ENCODE measurements at places on chromosomes 7 and 10. TPM values are rescaled to one million over a fixed set of nuclear protein-coding genes. Genes with fewer than 3 reads are reported as not detected.

Gene DDC
- 75.9 TPM for total RNA-seq

- no peak overlapping the region for H3K27ac ChIP-seq
- DNase-seq, result no peak
- H3K4me1 ChIP-seq, result peaks cover 17% of the 10 kb centered on the region
- no peaks in the 10 kb centered on the region for H3K36me3 ChIP-seq
- H3K4me3 ChIP-seq, result no peak overlapping the region
Measured at GRCh38 chr7:362402-363096, 72.6 kb downstream of the FOXL3 start.

Gene SPAM1
- total RNA-seq, result not detected

DNA sequence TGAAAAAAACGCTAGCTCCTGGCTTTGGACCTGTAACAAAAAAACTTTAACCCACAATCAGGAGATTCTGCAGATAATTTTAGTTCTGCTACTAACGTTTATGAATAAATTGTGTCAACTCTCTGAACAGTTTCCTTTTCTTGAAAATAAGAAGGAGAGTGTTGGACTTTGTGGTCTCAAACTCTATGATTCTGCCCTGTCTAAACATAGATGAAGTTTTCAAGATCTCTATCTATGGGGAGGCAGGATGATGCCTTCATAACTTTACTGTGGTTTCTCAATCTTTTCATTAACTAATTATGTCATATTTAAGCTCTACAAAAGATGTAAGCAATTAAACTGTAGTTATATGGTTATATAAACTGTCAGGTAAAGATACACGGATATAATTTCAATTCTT, 162.0 kb downstream of the REEP3 start:
- H3K4me1 ChIP-seq, result no peaks in the 10 kb centered on the region
- H3K27ac ChIP-seq, result no peak overlapping the region
- no peaks in the 10 kb centered on the region for H3K27me3 ChIP-seq
- no peaks in the 10 kb centered on the region for H3K36me3 ChIP-seq
- H3K4me3 ChIP-seq, result no peak overlapping the region

- no peaks in the 10 kb centered on the region for H3K27me3 ChIP-seq
- no peaks in the 10 kb centered on the region for H3K4me1 ChIP-seq
- no peak for DNase-seq
- no peak overlapping the region for H3K27ac ChIP-seq
Measured at GRCh38 chr10:88241501-88241900, 341.6 kb downstream of the RNLS start.

Gene POM121
- 83.1 TPM for total RNA-seq

DNA sequence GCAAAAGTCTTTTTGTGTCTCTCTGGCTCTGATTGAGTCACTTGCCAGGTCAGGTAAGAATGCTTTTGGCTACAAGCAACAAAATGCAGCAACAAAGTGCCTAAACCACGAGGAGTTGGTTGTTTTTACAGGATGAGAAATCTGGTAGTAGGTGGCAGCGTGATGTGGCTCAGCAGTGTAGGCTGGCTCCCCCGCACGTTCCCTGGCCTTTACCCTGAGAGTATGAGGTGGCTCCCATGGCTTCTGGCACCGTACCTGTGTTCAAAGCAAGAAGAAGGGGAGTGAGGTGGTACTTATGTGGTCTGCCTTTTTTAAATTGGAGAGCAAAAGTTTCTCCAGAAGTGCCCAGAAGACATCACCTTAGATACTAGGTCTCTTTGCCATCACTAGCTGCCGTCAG, 11.7 kb downstream of the PRKRIP1 start:
- H3K4me1 ChIP-seq, result no peaks in the 10 kb centered on the region
- no peak overlapping the region for H3K4me3 ChIP-seq
- H3K27me3 ChIP-seq, result no peaks in the 10 kb centered on the region
- no peak for DNase-seq
- H3K27ac ChIP-seq, result no peak overlapping the region
- H3K36me3 ChIP-seq, result peaks cover 8% of the 10 kb centered on the region

Gene ZNF736
- 6.1 TPM for total RNA-seq

Gene ITGA8
- total RNA-seq, result not detected

DNA sequence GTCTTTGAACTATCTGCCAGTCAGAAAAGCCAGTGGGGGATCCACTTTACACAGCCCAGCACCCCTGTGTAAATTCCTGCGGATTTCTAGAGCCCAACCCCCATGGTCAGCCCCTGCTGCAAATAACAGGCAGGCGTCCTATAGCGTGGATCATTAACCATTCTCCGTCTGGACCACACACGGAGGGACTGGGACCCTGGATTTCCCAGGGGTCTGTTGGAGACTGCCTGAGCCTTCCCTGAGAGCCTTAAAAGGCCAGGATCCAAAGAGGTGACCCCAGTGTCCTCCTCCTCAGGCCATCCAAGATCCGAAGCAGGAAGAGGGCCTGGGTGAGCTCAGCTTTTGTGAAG, 11.2 kb upstream of the GRID1 start:
- DNase-seq, result no peak
- H3K36me3 ChIP-seq, result no peaks in the 10 kb centered on the region
- H3K4me3 ChIP-seq, result no peak overlapping the region
- H3K27ac ChIP-seq, result no peak overlapping the region
- peaks cover 4% of the 10 kb centered on the region for H3K4me1 ChIP-seq
- no peaks in the 10 kb centered on the region for H3K27me3 ChIP-seq

DNA sequence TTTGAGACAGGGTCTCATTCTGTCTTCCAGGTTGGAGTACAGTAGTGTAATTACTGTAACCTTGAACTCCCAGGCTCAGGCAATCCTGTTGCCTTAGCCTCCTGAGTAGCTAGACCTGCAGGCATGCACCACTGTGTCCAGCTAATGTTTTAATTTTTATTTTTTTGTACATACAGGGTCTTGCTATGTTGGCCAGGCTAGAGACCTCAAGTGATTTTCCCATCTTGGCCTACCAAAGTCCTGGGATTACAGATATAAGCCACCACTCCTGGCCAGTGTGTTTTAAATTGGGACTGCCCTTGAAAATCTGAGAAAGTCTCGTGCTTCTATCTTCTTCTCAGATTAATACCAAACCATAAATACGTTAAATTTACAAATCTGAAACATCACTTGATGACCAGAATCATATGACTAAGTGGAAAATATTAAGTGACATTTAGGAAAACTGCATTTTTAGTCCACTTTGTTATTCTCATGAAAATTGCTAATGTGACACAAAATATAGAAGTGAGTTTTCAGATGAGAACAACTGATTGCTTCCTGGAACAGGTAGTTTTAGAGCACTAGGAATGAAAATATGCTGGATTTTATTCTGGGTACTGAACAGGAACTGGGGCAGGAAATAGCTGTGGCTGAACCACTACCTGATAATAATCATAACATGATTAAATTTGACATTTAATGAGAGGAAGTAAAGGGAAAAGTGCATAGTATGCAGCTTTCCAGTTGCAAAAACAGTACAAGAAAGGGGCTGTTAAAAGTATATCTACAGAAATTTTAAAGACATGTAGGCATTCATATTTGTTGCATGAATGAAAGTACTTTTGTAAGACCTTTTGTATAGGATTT, 4.2 kb downstream of the PHTF2 start:
- DNase-seq, result no peak
- no peak overlapping the region for H3K4me3 ChIP-seq
- H3K4me1 ChIP-seq, result peaks cover 7% of the 10 kb centered on the region
- no peaks in the 10 kb centered on the region for H3K36me3 ChIP-seq
- no peaks in the 10 kb centered on the region for H3K27me3 ChIP-seq

DNA sequence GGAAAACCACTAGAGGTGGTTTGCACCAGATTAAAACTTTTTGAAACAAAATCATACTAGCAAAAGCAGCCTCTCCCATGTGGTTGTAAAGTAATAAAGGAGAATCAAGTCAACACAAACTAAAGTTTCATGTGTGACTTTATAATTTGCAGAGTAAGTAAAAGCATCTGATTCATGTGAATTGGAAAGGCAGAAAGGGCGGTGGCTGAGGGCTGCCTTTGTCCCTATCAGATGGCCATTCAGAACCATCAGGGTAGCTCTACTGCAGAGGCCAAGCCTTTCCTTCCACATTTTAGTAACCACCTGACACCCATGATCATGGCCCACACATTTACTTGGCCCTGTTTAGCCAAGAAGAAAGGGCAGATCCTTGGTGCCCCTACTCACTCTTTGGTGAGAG, 15.7 kb downstream of the WNT16 start:
- no peaks in the 10 kb centered on the region for H3K36me3 ChIP-seq
- H3K4me3 ChIP-seq, result no peak overlapping the region
- H3K27ac ChIP-seq, result no peak overlapping the region
- H3K4me1 ChIP-seq, result no peaks in the 10 kb centered on the region

Gene SUGCT
- total RNA-seq, result 9.9 TPM

- no peak overlapping the region for H3K4me3 ChIP-seq
- H3K36me3 ChIP-seq, result no peaks in the 10 kb centered on the region
- no peak for DNase-seq
- H3K27me3 ChIP-seq, result no peaks in the 10 kb centered on the region
- H3K27ac ChIP-seq, result no peak overlapping the region
Measured at GRCh38 chr10:77118603-77119282, 518.9 kb downstream of the KCNMA1 start.

GRCh38 chr10:13347500-13348156, 465 bp downstream of the SEPHS1 start:
- H3K4me3 ChIP-seq, result peak overlapping the region; percentile 39
- H3K4me1 ChIP-seq, result peaks cover 14% of the 10 kb centered on the region

Gene CDK13
- total RNA-seq, result 45.9 TPM

Gene OR9A2
- total RNA-seq, result not detected

Gene GIMAP6
- total RNA-seq, result not detected

GRCh38 chr7:159042581-159043101, 102.0 kb downstream of the VIPR2 start:
- no peaks in the 10 kb centered on the region for H3K4me1 ChIP-seq
- H3K27ac ChIP-seq, result no peak overlapping the region
- no peak overlapping the region for H3K4me3 ChIP-seq
- no peak for DNase-seq
- H3K36me3 ChIP-seq, result no peaks in the 10 kb centered on the region
- H3K27me3 ChIP-seq, result no peaks in the 10 kb centered on the region

- no peaks in the 10 kb centered on the region for H3K36me3 ChIP-seq
- H3K27me3 ChIP-seq, result no peaks in the 10 kb centered on the region
- DNase-seq, result no peak
Measured at GRCh38 chr7:22051886-22052673, 106.4 kb upstream of the CDCA7L start.

- H3K27ac ChIP-seq, result peak overlapping the region; percentile 91
- no peak for DNase-seq
- H3K27me3 ChIP-seq, result no peaks in the 10 kb centered on the region
- H3K36me3 ChIP-seq, result peaks cover 2% of the 10 kb centered on the region
Measured at GRCh38 chr10:11846542-11846941, 23.4 kb downstream of the PROSER2 start.

Gene OLAH
- total RNA-seq, result not detected

GRCh38 chr10:67518043-67518442, 178.0 kb downstream of the CTNNA3 start:
- H3K27me3 ChIP-seq, result no peaks in the 10 kb centered on the region
- DNase-seq, result no peak
- H3K27ac ChIP-seq, result no peak overlapping the region
- H3K4me3 ChIP-seq, result no peak overlapping the region
- peaks cover 4% of the 10 kb centered on the region for H3K4me1 ChIP-seq
- H3K36me3 ChIP-seq, result no peaks in the 10 kb centered on the region

Gene IFIT2
- total RNA-seq, result 0.56 TPM

GRCh38 chr7:141133646-141134045, 59.8 kb downstream of the TMEM178B start:
- H3K27ac ChIP-seq, result no peak overlapping the region
- H3K36me3 ChIP-seq, result no peaks in the 10 kb centered on the region
- H3K4me1 ChIP-seq, result no peaks in the 10 kb centered on the region
- H3K27me3 ChIP-seq, result no peaks in the 10 kb centered on the region

DNA sequence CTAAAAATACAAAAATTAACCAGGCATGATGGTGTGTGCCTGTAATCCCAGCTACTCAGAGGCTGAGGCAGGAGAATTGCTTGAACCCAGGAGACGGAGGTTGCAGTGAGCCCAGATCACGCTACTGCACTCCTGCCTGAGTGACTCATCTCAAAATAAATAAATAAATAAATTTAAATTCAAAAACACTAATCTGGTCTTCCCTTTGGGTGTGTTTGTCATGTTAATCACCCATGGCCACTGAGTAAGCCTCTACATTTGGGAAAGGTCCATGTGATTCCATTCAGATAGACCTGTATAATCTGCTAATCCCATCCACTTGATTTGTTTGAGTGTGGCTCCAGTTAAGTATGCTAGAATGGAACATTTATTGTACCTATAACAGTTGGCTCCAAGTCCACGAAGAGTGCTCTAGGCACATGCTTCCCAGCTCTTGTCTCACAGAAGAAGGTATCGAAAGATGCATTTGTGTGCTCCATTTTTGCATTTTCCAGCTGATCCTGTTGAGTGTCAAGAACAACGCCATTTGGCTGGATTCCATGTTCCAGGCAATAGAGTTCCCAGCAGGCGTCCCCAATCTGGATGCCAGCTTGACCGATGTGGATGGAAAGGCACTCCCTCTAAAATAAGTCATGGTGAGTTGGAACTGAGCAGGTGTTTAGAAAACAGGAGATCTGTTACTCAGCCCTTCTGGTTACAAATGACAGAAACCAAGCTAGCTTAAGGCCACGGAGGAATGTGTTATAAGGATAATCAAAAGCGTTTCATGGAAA, 4.0 kb downstream of the TUBAL3 start:
- no peak for DNase-seq
- no peaks in the 10 kb centered on the region for H3K27me3 ChIP-seq
- no peak overlapping the region for H3K27ac ChIP-seq
- no peak overlapping the region for H3K4me3 ChIP-seq
- H3K36me3 ChIP-seq, result no peaks in the 10 kb centered on the region

DNA sequence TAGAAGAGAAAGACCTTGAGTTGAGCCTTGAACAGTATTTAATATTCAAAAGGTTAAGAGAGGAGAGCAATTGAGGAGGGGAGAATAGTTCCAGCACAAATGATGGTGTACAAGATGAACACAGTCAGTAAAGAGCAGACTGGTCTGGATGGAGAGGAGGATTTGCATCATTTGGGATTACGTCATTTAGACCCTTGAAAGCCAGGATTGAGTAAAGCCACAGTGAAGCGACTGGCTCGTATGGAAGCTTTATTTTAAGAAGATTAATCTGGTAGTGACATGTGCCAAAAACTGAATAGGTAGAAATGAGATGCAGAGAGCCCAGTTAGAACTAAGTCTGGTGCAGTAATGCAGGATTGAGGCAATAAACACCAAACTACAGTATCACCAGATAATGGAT, 52.6 kb downstream of the TRUB1 start:
- H3K27ac ChIP-seq, result no peak overlapping the region
- H3K36me3 ChIP-seq, result no peaks in the 10 kb centered on the region
- H3K4me1 ChIP-seq, result no peaks in the 10 kb centered on the region
- DNase-seq, result no peak
- H3K4me3 ChIP-seq, result no peak overlapping the region

Gene ECHDC3
- 27.9 TPM for total RNA-seq

- no peak overlapping the region for H3K4me3 ChIP-seq
- no peak overlapping the region for H3K27ac ChIP-seq
- no peaks in the 10 kb centered on the region for H3K27me3 ChIP-seq
Measured at GRCh38 chr7:42198296-42198695, 38.7 kb downstream of the GLI3 start.

DNA sequence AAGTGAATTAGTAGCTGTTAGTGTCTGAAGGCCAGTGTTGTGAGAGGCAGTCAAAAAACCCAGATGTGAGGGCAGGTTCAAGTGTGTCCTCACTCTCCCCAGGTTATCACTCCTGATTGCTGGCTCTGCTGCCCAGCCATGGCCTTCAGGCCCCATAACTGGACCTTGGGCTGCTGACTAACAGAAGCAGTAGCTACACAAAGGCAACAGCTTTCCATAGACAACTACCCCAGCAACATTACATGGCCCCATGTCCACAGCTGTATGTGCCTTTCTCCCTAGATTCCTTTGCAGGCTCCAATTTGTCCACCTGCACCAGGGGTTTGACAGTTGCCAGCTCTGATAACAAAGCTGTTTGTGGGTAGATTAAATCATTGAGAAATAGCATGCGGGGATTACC, 297.8 kb downstream of the ARL4A start:
- no peaks in the 10 kb centered on the region for H3K36me3 ChIP-seq
- no peak overlapping the region for H3K4me3 ChIP-seq
- no peaks in the 10 kb centered on the region for H3K27me3 ChIP-seq
- H3K4me1 ChIP-seq, result no peaks in the 10 kb centered on the region

Gene AKR1B15
- not detected for total RNA-seq

All from Caco-2 (cell line).